IPS-NIHi11 (cell line): ENCODE measurements at places on chromosomes 3 and 15.
A peak's percentile ranks its signal among the peaks of the same experiment; 100 is the strongest.

- DNase-seq = no peak
Observed at GRCh38 chr15:101411581-101411980, 77.9 kb downstream of the PCSK6 start.

DNA sequence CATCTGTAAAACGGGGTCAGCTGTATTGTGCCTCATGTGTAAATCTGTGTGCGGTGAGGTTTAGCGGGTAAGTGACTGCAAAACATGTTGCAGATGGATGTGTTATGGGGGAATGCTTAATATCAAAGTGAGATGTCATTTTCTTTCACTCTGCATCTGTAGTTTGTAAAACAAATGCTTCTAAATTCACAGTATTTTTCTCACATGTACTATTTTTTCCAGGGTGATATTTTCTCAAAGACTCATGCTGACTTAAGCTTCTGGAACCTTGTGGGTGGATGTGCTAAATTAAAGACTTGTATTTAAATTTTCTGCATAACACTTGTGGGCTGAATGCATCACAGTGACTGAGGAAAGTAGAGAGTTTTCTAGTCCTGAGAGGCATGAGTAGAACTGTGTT, 115.2 kb upstream of the TP63 start:
- no peak for DNase-seq

DNA sequence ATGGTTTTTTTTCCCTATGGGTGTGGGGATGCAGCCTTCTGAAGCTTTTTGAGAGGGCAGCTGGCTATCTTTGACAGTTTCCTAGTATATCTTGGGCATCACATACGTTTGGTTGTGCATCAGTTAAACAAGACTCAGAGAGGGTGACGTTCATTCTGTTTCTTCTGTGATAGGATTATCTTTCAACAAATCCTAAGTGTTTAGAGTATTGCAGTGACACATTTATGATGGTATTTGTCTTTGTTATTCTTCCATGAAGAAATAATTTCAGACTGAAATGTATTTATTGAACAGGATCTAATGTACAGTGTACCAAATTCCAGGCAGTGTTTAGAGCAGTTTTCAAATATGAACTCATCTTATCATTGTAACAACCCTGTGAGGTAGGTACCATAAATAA, 114.4 kb downstream of the PLCL2 start:
- no peak for DNase-seq

DNA sequence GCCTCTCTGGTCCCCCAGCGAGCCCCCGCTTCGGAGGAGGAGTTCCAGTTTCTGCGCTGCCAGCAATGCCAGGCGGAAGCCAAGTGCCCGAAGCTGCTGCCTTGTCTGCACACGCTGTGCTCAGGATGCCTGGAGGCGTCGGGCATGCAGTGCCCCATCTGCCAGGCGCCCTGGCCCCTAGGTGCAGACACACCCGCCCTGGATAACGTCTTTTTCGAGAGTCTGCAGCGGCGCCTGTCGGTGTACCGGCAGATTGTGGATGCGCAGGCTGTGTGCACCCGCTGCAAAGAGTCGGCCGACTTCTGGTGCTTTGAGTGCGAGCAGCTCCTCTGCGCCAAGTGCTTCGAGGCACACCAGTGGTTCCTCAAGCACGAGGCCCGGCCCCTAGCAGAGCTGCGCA, 3.5 kb downstream of the PML start:
- DNase-seq = no peak

GRCh38 chr3:69650066-69650419, 89.2 kb upstream of the MITF start:
- DNase-seq = no peak

DNA sequence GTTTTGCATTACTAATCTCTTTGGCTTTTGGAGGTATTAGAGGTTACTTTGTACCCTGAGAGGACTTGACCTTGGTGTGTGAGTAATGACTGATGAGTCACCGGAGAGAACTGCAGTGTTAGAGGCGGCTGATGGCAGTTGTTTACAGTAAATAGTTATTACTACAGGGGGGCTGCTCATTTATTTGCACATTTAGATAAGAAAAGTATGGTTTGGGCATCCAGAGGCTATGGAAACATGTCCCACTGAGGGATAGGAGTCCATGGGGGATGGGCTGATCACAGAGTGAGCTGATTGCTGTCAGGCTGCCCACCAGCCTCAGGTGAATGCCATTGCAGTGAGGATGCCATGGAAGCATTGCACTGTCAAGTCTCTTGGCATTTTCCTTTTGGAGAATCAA, 17.3 kb upstream of the STAC start:
- DNase-seq = peak; percentile 36

DNA sequence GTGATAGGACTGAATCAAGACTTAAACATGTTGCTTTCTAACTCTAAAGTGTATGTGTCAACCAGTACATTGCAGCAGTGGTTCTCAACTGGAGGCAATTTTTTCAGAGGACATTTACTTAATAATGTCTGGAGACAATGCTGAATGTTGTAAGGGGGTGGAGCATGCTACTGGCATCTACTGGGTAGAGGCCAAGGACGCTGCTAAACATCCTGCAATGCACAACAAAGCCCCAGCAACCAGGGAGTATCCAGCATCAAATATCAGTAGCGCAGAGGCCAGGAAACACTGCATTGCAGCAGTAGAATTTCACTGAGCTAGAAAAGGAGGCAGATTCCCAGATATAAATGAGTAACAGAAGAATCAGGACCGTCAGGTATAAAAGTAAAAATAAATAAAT, 79.8 kb upstream of the GRM7 start:
- DNase-seq = peak; percentile 5

GRCh38 chr3:126060613-126061145, 23.2 kb downstream of the SLC41A3 start:
- no peak for DNase-seq

DNA sequence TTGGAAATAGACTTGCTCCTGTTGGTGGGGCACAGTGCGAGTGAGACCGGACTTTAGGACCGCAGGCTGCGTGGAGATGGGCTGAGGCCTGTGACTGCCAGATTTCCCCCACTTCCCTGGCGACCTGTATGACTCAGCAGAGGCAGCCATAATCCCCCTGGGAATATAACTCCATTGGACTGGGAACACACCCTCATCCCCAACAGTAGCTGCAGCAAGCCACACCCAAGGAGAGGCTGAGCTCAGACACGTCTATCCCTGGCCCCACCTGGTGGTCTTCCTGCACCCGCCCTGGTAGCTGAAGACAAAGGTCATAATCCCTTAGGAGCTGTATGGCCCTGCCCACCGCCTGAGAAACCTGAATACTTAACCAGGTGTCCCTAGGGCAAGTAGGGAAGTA, 42.6 kb downstream of the DZIP1L start:
- DNase-seq = no peak

DNA sequence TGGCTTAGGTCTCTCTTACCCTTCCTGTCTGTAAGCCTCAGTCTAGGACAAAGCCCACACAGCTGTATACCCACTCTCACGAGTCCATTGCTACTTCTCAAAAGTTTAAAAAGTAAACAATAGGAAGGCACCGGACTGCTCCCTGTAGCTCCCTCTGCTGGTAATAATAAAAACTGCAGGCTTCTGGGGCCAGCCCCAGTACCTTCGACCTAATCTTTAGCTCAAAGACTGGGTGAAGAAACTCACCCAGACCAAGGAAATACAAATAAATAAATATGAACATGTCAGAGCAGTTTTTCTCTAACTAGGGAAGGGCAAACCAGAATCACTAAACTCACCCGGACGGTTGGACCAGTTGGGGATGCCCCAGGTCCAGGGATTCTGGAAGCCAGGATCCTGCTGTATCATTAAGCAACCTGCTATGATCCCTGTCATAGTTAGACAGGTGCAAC, 5.0 kb downstream of the FAM219B start:
- DNase-seq = peak; percentile 82

- no peak for DNase-seq
Observed at GRCh38 chr3:187027531-187028278, 97.4 kb downstream of the ST6GAL1 start.

GRCh38 chr3:50264383-50264963, 4.5 kb upstream of the SEMA3B start:
- DNase-seq = peak; percentile 89

DNA sequence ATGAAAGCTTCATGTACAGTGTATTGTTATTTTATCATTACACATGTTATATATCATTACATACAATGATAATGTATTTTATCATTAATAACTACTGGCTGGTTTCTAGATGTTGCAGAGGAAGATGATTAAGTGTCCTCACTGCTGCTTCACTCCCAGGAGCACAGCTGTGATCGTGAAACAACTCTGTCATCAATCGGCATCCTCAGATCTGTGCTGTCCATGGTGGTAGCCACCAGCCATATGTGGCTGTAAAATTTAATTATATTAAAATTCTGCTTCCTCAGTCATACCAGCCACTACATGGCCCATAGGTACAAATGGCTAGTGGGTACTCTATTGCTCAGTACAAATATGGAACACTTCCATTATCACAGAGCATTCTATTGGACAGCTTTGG, 379.4 kb upstream of the CFAP20DC start:
- no peak for DNase-seq

- DNase-seq = no peak
Observed at GRCh38 chr15:75688278-75688557, 24.4 kb downstream of the CSPG4 start.

- peak; percentile 64 for DNase-seq
Observed at GRCh38 chr15:65856821-65857455, 12.4 kb upstream of the RAB11A start.

DNA sequence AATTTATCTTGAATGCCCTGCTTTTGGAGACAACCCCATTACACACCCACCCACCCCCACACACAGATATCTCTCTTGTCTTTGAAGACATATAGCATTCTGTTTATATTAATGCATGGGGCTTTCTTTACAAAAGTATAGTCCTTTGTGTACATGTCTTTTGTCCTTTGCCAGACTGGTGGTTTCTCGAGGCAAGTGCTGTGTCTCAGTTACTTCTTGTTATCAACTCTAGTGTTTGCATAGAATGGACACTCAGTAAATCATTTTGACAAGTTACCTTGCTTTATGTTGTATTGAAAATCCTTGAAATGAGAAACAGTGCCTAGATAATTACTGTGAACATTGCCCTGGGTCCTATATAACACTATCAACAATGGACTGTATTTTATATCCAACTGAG, 33.9 kb downstream of the KBTBD8 start:
- DNase-seq = no peak

- DNase-seq = no peak
Observed at GRCh38 chr3:190222360-190222759, 99.9 kb downstream of the CLDN1 start.

DNA sequence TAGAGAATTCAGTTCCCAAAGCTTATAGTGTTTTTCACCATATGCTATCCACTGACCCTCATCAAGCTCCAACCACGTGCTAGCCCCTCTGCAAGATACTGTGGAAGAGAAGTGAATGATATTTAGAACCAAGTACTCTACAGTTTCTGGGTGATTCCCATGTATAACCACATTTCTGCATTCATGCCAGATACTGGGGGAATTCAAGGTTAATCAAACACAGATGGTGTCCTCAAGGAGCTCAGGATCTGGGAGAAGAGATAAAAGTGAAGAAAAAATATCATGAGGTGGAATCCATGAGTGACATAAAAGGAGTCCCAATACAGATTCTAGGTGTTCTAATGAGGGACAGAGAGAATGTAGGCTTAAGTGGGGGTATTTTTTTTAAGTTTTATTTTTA, 195.8 kb downstream of the FHIT start:
- no peak for DNase-seq
